GM12864 (cell line): ENCODE measurements at places on chromosomes 12 and 14.

- DNase-seq: no peak
These were observed 27.8 kb upstream of the BHLHE41 start for GRCh38 chr12:26152507-26153102.

GRCh38 chr12:41507286-41507685 lies 319.2 kb downstream of the PDZRN4 start:
- DNase-seq: no peak

GRCh38 chr12:14356147-14356546 lies 9.3 kb upstream of the ATF7IP start:
- no peak for DNase-seq

- DNase-seq: no peak
These were observed 2.5 kb downstream of the MYH6 start for GRCh38 chr14:23405516-23406025.

DNA sequence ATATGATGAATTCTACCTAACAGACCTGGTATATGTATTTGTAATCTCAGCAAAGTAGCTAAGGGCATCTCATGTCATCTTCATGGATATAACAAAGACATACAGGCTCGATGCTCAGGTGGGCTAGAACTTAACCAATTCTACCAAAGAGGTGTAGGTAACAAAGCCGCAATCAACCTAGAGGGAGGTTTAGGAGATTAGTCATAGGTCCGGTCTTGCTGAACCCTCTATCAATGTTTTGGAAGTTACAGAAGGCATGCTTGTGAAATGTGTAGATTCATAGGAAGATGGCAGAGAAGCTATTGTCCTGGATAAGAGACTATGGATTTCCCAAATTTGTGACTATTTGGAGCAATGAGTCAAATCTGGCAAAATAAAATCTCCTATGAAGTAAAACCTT lies 42.6 kb upstream of the SYCP3 start:
- no peak for DNase-seq

DNA sequence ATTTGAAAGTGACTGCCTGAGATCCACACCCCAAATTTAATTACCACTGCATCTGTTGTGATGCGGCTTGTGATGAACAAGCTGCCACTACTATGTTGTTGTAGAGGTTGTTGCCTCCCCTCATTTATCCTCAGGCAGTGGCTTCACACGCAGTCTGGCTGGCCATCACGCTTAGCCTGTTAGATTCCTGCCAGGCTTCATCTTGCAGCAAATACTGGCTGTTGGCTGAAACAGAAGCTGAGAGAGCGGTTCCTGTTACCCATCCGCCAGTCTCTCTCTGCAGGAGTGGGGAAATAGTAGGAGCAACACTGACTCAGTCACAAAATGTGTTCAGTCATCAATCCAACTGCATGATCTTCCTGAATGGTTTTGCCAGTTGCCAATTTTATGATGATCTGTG lies 934.4 kb downstream of the FLRT2 start:
- DNase-seq: no peak

DNA sequence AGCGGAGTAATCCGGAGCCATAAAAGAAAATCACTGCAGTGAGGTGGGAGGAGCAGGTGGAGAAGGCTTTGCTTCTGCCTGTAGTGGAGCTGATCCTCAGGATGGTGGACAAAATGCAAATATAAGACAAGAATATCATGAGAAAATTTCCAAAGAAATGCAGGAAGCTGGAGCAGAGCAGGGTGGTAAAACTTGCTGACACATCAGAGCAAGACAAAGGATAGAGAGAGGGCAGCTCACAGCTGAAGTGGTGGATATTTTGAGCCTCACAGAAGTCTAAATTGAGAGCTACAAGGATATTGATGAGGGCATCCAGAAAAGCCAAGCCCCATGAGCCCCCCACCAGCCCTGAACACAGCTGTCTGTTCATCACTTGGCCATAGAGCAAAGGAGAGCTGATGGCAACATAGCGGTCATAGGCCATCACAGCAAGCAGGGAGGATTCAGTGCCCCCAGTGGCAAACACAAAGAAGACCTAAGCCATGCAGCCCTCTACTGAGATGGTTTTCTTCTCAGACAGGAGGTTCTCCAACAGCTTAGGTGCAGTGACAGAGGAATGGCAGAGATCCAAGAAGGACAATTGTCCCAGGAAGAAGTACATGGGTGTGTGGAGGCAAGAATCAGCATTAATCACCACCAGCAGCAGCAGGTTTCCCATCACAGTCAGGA lies 30.0 kb upstream of the ANP32D start:
- DNase-seq: no peak

GRCh38 chr12:38374751-38375150 lies 58.2 kb downstream of the ALG10B start:
- DNase-seq: no peak

DNA sequence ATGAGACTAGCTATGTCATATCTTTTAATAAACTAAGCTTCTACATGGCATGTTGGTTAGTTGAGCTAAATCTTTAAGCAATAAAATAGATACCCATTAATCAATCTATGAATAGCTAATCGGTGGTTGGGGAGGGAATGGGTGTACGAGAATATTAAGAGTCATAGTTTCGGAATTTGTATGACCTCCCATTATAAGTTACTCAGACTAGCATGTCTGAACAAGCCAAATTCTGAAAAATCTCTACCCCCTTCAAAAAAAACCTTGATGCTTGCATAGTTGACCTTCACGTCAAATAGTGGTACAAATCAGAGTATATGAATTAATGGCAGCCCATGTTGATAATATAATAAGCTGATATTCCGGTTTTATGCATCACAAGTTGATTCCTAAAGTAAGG lies 60.0 kb downstream of the PLEKHG7 start:
- no peak for DNase-seq

DNA sequence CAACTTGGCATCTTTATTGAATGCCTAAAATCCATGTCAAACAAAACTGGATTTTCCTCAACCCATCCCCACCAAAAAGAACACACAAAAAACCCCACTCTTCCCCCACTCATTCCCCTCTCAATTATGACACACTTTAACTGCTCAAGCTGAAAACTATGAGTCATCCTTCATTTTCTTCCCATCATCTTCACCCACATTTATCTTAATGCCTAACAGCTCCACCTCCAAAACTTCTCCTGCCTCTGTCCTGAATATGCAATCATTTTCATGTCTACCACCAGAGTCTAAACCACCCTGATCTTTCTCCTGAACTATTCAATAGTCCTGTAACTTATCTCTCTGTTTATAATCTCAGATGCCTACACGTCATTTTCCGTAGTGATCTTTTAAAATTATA lies 239.7 kb downstream of the BCAT1 start:
- no peak for DNase-seq

GRCh38 chr14:35866595-35867279 lies 40.6 kb downstream of the BRMS1L start:
- DNase-seq: no peak

- DNase-seq: no peak
These were observed 70.7 kb downstream of the PPHLN1 start for GRCh38 chr12:42396473-42397259.

- no peak for DNase-seq
These were observed 218.8 kb upstream of the TMPO start for GRCh38 chr12:98296462-98297079.

DNA sequence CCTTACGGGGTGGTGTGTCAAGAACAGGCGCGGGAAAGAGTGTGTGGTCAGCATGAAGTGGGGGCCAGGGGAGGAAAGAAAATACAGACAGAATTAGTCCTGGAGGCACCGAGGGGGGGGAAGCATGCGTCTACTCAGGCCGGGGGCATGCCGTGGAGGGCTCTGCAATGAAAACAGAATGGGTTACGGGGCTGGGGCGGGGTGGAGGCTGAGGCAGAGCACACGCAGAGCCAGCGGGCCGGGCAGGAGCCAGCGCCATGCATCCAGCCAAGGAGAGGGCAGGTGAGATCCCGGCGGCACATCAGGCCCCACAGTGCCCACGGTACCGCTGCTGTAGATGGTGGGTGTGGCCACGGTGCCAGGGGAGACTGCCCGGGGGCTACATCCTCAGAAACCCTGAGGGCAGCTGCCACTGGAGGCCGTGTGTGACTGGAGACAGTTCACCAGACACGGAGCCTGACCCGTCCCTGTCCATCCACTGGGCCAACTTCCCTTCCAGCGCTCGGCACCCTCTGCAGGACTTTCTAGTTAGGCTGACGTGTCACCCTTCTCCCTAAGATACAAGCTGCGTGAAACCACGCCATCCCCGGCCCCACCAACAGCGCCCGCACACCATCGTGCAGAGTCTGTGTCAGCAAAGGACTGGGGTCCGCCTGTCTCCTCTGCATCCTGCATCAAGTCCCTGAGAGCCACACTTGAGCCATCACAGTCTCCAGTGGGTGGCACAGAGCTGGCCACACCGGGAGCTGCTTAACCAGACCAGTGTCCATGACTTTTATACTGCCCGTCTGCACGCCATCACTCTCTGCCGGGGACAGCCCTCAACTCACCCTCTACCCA lies 87.4 kb downstream of the PIWIL1 start:
- no peak for DNase-seq

DNA sequence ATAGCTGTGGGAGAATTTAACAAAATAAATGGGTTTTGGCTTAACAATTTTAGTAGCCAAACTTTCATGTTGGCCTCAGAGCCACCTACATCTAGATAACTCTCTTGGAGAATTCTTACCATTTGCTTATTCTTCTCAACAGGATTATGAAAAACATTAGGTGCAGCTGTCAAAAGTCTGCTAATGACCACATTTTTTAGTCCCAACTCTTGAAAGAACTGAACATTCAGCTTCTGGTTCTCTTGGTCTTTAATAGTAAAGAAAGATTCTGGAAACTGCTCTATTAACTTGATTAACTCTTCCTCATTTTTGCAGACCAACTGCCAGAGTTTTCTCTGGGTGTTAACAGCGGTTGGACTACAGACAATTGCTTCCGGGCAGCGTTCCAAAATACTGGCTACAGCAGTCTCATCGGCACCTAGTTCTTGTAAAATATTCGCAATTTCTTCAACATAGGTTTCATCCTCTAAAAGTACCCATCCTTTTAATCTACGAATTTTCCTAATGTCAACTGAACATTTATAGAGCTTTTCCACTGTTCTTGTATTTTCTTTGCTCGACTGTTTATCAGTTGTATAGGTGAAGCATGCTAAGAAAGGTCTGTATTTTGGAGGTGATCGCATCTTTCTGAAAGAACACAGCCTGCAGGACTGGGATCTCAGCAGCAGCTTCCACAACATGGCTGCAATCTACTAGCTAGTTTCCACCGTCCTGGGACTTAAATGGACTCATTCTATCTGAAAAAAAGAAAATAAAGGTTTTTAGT lies 8.7 kb downstream of the MTERF2 start:
- DNase-seq: no peak

- no peak for DNase-seq
These were observed 95.0 kb downstream of the SYT1 start for GRCh38 chr12:78959556-78959955.

GRCh38 chr14:24426150-24426911 lies 3.1 kb downstream of the CBLN3 start:
- DNase-seq: no peak

DNA sequence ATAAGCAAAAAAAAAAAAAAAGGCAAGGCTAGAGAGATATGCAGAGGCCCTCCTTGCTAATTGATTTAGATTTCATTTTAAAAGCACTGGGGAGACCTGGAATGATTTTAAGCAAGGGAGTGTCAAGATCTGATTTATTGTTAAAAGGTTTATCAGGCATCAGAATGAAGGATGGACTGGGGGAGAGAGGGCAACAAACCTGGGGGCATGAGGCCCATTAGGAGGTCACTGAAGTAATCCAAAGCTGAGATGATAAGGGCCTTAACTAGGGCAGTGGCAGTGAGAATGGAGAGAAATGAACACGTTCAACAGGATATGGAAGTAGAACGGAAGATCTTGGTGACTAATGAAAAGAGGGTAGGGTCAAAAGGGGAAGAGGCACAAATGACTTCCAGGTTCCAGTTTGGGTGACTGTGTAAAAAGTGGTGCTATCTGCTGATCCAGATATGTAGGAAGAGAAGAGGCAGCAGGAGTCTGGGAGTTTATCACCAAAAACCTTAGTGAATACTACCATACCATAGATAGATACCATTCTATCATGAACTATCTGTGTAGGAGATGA lies 24.0 kb downstream of the KITLG start:
- DNase-seq: no peak

GRCh38 chr14:68948686-68949600 lies 30.2 kb downstream of the ACTN1 start:
- DNase-seq: no peak

GRCh38 chr14:51869411-51870100 lies 9.1 kb downstream of the GNG2 start:
- no peak for DNase-seq

- DNase-seq: no peak
These were observed 22.5 kb upstream of the SLC6A12 start for GRCh38 chr12:236445-236844.

DNA sequence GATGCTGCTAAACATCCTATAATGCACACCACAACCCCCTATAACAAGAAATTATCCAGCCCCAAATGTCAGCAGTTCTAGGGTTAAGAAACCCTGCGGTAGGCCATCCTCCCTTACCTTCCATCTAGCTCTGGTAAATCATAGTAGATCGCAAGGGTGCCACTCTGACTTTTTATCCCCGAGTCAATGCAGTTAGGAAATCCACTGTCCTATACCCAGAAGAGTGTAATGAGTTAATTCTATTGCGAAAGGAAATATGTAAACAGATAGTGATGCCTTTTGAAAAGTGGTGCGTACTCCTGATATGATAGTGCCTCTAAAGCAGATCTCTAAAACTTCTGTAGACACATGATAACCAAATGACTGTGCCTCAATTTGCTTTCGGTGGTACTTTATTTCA lies 29.8 kb downstream of the SCFD1 start:
- no peak for DNase-seq

- no peak for DNase-seq
These were observed 700.1 kb downstream of the MED13L start for GRCh38 chr12:115577401-115577800.

DNA sequence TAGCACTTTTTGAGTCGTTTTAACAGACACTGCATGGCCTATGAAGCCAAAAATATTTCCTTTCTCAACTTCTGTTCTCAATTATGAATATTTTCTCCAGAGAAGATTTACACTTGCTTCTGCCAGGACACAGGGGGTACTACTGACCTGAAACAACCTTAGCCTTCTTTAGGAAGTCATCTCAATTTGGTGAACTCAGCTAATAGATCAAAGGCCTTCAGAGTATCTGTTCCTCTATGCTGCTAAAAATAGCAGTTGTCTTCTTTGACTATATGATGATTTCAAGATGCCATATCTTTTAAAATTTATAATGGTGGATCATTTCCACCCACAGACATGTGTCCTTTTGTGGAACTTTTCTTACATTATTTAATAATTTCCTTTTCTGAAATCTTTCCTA lies 14.0 kb upstream of the NDUFA12 start:
- DNase-seq: no peak

- DNase-seq: no peak
These were observed 10.4 kb upstream of the HOXC13 start for GRCh38 chr12:53928054-53928835.

DNA sequence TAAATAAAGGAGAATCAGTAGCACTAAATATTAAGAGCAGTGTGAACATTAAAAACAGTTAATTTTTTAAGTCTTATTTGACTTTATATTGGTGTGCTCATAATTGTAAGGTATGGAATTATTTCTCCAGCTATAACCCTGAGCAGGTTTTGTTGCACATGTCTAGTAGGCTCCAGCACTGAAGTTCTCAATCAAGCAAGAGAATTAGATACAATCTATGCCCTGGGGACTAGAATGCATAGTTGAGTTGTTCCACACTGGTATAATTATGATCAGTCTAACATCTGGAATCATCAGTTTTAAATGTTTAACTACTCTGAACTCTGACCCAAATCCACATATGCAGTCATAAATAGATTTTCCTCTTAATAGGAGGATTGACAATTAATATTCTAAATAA lies 257.8 kb upstream of the ARHGAP5 start:
- no peak for DNase-seq

GRCh38 chr12:127599436-127599835 lies 667.5 kb upstream of the TMEM132C start:
- DNase-seq: no peak

- no peak for DNase-seq
These were observed 56.2 kb upstream of the CCDC198 start for GRCh38 chr14:57549765-57550420.
